ENCODE measurements at places on chromosomes 1 and 21.

- peak; percentile 18 for DNase-seq
These were observed 104.9 kb downstream of the TENT5C start for GRCh38 chr1:117710710-117711109.

DNA sequence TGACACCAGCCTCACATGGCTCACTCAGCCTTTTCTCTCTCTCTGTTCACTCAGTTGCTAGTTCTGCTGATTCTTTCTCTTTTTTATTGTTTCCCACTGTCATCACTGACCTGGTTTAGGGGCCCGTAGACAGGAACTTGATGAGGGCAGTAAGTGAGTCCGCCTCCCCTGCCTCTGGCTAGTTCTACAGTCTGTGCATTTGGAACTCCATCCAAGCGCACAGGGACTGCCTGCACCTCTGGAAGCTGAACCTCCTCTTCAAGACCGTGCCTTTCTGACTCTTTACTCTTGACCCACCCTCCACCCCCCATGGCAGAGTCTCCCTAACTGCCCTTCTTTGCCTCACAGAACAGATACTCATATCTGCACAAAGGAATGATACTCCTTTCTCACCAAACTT, 4.2 kb downstream of the TENT5C start:
- no peak for DNase-seq

DNA sequence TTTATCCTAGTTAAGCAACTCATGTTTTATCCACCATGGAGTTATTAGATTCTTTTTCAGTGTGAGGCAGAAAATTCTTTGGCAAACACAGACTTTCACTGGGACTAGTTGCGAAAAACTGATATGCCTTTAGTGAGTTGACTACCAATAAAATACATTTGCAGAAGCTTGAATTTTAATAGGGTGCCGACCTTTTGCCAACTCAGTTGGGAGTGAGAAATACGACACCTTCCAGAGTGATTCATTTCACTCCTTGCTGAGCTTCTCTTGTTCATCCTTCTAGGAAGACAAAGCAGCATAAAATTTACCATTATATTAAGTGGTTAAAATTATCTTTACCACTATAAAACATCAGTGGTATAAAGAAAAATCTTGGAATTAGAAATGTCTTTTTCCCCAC, 1.2 kb upstream of the KRTAP23-1 start:
- no peak for DNase-seq

- no peak for DNase-seq
These were observed 17.2 kb downstream of the KCNJ15 start for GRCh38 chr21:38273745-38274542.

GRCh38 chr1:159889202-159889601, 10.8 kb downstream of the CFAP45 start:
- DNase-seq = no peak

- DNase-seq = no peak
These were observed 27.2 kb downstream of the PSMG1 start for GRCh38 chr21:39156024-39156423.

- DNase-seq = no peak
These were observed 1155.2 kb upstream of the B3GALT2 start for GRCh38 chr1:194341587-194341986.

DNA sequence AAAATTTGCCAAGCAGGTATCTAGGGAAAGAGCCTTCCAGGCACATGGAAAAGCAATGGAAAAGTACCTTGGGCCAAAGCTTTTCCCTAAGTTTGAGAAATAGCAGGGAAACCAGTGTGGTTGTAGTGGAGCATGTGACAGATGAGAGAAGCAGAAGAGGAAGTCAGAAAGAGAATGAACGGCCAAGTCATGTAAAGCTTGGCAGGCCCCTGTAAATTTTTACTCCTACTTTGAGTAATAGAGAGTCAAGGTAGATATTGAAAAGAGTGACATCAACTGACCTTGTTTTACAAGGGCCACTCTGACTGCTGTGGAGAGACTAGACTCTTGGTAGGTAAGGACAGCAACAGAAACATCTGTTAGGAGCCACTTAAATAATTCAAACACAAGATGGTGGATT, 180.9 kb upstream of the PRMT6 start:
- DNase-seq = no peak

DNA sequence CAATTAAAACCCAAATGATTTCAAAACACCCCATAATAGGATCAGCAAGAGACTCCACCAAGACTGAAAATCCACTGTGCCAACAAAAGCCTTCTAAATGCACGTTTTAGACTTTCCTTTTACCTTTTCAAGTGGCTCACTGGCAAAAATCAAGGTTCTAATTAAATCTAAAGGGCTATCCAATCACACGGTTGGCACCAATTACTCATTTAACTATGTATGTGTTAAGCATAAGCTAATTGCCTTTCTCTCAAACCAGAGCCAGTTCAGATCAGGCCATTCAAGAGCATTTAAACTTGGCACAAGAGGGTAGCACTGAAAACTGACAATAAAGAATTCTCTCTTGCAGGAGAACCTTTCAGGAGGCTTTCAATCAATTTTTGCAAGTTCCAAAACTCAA, 139.5 kb downstream of the RGS7 start:
- no peak for DNase-seq

DNA sequence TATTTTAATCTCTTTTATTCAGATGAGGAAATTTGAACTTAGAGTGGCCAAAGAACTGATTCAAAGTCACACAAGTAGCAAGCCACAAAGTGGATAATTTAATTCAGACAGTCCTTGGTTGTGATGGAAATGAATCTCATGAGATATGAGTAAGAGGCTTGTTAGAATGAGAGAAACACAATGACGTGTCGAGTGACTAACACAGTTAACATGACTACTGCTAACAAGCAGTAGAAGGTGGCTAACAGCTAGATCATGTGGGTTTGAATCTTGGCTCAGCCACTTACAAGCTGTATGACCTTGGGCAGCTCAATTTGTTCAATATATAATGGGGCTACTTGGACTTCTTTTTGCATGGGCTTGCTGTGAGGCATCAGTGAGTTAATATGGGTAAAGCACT, 104.5 kb upstream of the LMO4 start:
- no peak for DNase-seq

DNA sequence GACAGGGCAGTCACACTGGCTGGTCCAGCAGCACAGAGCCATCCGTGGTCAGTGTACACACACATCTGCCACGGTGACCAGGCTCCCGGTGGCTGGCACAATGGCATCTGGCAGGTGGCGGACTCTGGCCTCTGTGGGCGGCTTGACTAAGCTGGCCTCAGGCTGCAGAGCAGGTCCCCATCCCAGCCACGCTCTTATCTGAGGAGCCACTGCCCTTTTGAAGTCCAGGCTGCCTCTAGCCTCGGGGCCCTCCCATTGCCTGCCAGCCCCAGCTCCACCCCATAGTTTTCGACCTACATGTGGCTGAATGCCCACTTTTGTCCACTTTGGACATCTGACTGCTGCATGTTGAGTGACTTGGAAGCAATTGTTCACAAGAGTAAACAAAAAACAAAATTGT, 29.9 kb upstream of the EDN2 start:
- no peak for DNase-seq

GRCh38 chr21:26686278-26686677, 113.2 kb upstream of the CYYR1 start:
- DNase-seq = peak; percentile 61

GRCh38 chr1:113438505-113439276, 48.4 kb downstream of the MAGI3 start:
- DNase-seq = no peak
